Endodermal cell (in vitro differentiated cells): ENCODE measurements at places on chromosomes 6 and 20. TPM values are rescaled to one million over a fixed set of nuclear protein-coding genes. Genes with fewer than 3 reads are reported as not detected.

GRCh38 chr6:48067886-48068277, 43.1 kb downstream of the PTCHD4 start:
- H3K36me3 ChIP-seq = no peaks in the 10 kb centered on the region
- no peak for DNase-seq
- H3K4me3 ChIP-seq = no peak overlapping the region
- no peak overlapping the region for H3K27ac ChIP-seq
- H3K4me1 ChIP-seq = no peaks in the 10 kb centered on the region
- H3K27me3 ChIP-seq = peaks cover 46% of the 10 kb centered on the region

DNA sequence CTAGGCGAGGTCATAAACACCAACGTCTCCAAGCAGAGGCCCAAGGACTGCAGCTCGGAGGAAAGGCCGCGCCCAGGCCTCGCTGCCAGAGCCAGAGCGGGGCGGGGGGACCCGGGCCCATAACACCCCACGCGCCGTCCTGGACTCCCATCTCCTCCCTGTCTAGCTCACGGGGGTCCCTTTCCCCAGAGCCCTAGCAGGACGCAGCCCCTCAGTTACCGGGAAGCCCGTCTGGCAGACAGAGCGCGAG, 44.9 kb downstream of the MDFI start:
- no peaks in the 10 kb centered on the region for H3K36me3 ChIP-seq
- no peak overlapping the region for H3K27ac ChIP-seq
- no peak for DNase-seq
- no peaks in the 10 kb centered on the region for H3K27me3 ChIP-seq
- H3K4me1 ChIP-seq = no peaks in the 10 kb centered on the region

GRCh38 chr20:24948939-24949679, at the start of gene CST7:
Gene CST7 (plus strand): TSS chr20:24949269. CDS start chr20:24949506, 237 bp downstream.
- no peak within 1 kb of the TSS for H3K27ac ChIP-seq
- H3K36me3 ChIP-seq = no peaks in the 10 kb centered on the region
- H3K4me3 ChIP-seq = no peak within 1 kb of the TSS

DNA sequence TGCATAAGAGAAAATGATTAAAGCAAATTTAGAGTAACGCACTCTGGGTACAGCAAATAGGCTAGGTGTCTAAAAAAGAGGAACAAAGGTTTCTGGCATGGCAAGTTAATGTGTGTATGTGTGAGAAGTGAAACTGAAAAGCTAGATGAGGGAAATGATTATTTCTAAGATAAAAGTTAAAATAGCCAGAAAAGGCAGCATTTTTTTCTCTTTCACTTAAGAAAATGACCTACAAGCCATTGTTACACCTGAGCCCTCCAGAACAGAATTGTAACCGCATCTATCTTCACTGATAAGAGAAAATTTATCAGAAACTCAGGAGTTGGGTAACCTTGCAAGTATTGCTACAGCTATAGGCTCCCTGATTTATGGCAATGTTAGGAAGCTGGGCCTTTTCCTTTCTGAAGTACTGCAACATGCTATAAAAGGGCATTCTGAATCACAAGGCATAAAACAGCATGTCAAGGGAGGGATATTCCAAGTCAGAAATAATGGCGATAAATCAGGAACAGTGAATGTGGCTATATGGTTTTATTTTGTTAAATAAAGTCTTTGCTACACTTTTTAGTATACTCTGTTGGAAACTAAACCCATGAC, 395.3 kb downstream of the TBC1D32 start:
- H3K4me3 ChIP-seq = no peak overlapping the region
- no peaks in the 10 kb centered on the region for H3K27me3 ChIP-seq
- H3K27ac ChIP-seq = no peak overlapping the region
- no peak for DNase-seq
- H3K4me1 ChIP-seq = peaks cover 6% of the 10 kb centered on the region
- no peaks in the 10 kb centered on the region for H3K36me3 ChIP-seq

GRCh38 chr6:112086744-112087135, 542 bp downstream of the TUBE1 start:
- H3K27ac ChIP-seq = peak overlapping the region; percentile 59
- peaks cover 13% of the 10 kb centered on the region for H3K27me3 ChIP-seq
- H3K4me3 ChIP-seq = peak overlapping the region; percentile 94
- DNase-seq = no peak

- peak within 1 kb of the TSS; percentile 78 for H3K4me3 ChIP-seq
- H3K4me1 ChIP-seq = no peaks in the 10 kb centered on the region
- peaks cover 100% of the 10 kb centered on the region for H3K27me3 ChIP-seq
- peak; percentile 98 for DNase-seq
- H3K36me3 ChIP-seq = no peaks in the 10 kb centered on the region
Observed at GRCh38 chr6:100464903-100465700, at the start of gene SIM1. Gene SIM1 (minus strand): TSS chr6:100464921. CDS start chr6:100463468, 1,453 bp downstream.

- no peak overlapping the region for H3K4me3 ChIP-seq
- no peaks in the 10 kb centered on the region for H3K36me3 ChIP-seq
- no peaks in the 10 kb centered on the region for H3K4me1 ChIP-seq
- H3K27ac ChIP-seq = no peak overlapping the region
- H3K27me3 ChIP-seq = no peaks in the 10 kb centered on the region
Observed at GRCh38 chr6:137272403-137272802, 53.2 kb upstream of the IFNGR1 start.

DNA sequence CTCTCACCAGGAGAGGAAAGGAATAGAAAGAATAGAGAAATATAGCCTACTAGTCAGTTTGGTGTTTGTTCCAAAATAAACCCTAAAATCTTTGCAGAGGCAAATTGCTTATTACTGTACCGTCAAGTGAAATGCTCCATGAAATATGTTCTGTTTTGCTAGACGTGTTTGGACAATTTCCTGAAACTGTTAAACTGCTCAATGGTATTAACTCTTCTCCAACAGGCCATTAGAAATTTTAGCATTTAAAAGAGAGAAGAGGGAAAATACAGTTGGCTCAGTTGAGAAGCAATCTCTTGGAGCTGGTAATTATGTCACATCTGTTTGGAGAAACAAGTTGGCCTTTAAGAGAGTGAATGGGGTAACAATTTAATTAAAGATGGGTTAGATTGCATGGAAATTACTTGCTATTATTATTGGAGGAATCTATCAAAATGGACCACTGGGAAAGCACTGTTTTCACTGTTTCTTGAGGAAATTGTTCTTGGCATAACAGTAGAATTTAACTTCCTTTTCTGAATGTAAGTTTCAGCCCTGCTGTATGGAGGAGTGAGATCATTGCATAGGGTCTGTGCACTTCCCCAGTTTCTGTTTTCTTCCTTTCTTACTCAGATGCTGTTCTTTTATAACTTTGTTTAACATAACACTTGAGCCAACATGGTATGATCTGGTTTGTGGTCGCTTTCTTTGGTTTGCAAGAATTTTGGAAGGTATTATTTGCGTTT, 373.6 kb downstream of the PLCB1 start:
- H3K4me1 ChIP-seq = no peaks in the 10 kb centered on the region
- no peaks in the 10 kb centered on the region for H3K27me3 ChIP-seq
- no peak for DNase-seq
- H3K36me3 ChIP-seq = no peaks in the 10 kb centered on the region
- H3K4me3 ChIP-seq = no peak overlapping the region
- no peak overlapping the region for H3K27ac ChIP-seq

- H3K4me3 ChIP-seq = no peak overlapping the region
- H3K36me3 ChIP-seq = no peaks in the 10 kb centered on the region
- no peak for DNase-seq
- no peak overlapping the region for H3K27ac ChIP-seq
Observed at GRCh38 chr6:116078945-116079344, 18.3 kb upstream of the FRK start.

GRCh38 chr6:47262231-47262630, 47.5 kb downstream of the TNFRSF21 start:
- H3K27ac ChIP-seq = no peak overlapping the region
- H3K27me3 ChIP-seq = no peaks in the 10 kb centered on the region
- no peak for DNase-seq
- H3K4me3 ChIP-seq = no peak overlapping the region

DNA sequence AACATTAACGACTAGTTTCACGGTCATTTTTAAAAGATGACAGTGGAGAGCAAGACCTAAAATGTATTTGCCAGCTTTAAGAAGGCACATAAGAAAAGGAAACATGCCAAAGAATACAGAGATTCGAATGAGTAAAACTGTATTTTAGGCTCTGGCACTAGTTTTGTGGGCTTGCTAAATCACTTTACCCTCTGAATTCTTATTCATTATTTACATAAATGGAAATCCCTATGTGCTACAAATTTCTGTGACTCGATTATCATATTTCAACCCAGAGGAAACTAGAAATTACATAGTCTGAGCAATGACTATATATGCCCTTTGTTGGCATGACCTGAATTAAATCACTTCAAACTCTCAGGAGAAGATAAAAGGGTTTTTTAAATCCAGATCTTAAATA, 441.7 kb upstream of the RNF217 start:
- no peaks in the 10 kb centered on the region for H3K36me3 ChIP-seq
- DNase-seq = no peak
- no peak overlapping the region for H3K27ac ChIP-seq
- H3K4me1 ChIP-seq = no peaks in the 10 kb centered on the region

GRCh38 chr6:117275711-117276110, 10.4 kb downstream of the VGLL2 start:
- H3K27ac ChIP-seq = no peak overlapping the region
- no peak for DNase-seq
- peaks cover 64% of the 10 kb centered on the region for H3K27me3 ChIP-seq
- no peaks in the 10 kb centered on the region for H3K36me3 ChIP-seq
- no peak overlapping the region for H3K4me3 ChIP-seq

GRCh38 chr6:150830439-150831165, 34.9 kb upstream of the MTHFD1L start:
- H3K4me3 ChIP-seq = no peak overlapping the region
- no peaks in the 10 kb centered on the region for H3K4me1 ChIP-seq
- no peak overlapping the region for H3K27ac ChIP-seq
- DNase-seq = no peak
- no peaks in the 10 kb centered on the region for H3K36me3 ChIP-seq

GRCh38 chr6:23173234-23173633, 603.9 kb downstream of the HDGFL1 start:
- H3K4me1 ChIP-seq = no peaks in the 10 kb centered on the region
- H3K36me3 ChIP-seq = no peaks in the 10 kb centered on the region
- H3K27me3 ChIP-seq = no peaks in the 10 kb centered on the region

- H3K36me3 ChIP-seq = no peaks in the 10 kb centered on the region
- no peak for DNase-seq
- H3K4me3 ChIP-seq = no peak overlapping the region
Observed at GRCh38 chr6:93678841-93679454, 259.6 kb upstream of the EPHA7 start.

- H3K4me3 ChIP-seq = no peak overlapping the region
- DNase-seq = no peak
- H3K27ac ChIP-seq = no peak overlapping the region
- no peaks in the 10 kb centered on the region for H3K27me3 ChIP-seq
- H3K4me1 ChIP-seq = no peaks in the 10 kb centered on the region
Observed at GRCh38 chr6:37801605-37801940, 18.0 kb upstream of the ZFAND3 start.

DNA sequence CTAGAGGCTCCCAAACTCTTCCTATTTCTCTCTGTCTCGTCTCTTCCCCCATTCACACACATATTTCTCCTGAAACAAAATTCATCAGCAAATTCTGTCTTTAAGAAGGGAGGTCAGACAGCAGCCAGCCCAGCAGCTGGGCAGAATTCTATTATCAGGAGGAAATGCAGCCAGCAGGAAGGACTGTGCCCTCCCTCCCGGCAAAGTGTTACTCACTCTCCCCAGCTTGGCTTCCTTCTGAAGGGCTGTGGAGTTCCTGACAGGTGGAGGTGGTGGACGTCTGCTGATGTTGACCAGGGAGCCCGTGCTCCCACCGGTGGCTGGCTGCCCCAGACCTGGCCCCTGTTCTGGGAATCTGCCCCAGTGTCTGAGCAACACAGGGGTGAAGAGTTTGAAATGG, 37.3 kb downstream of the KCNB1 start:
- no peak overlapping the region for H3K27ac ChIP-seq
- no peaks in the 10 kb centered on the region for H3K36me3 ChIP-seq
- H3K4me3 ChIP-seq = no peak overlapping the region
- DNase-seq = peak; percentile 68
- H3K4me1 ChIP-seq = peaks cover 15% of the 10 kb centered on the region

DNA sequence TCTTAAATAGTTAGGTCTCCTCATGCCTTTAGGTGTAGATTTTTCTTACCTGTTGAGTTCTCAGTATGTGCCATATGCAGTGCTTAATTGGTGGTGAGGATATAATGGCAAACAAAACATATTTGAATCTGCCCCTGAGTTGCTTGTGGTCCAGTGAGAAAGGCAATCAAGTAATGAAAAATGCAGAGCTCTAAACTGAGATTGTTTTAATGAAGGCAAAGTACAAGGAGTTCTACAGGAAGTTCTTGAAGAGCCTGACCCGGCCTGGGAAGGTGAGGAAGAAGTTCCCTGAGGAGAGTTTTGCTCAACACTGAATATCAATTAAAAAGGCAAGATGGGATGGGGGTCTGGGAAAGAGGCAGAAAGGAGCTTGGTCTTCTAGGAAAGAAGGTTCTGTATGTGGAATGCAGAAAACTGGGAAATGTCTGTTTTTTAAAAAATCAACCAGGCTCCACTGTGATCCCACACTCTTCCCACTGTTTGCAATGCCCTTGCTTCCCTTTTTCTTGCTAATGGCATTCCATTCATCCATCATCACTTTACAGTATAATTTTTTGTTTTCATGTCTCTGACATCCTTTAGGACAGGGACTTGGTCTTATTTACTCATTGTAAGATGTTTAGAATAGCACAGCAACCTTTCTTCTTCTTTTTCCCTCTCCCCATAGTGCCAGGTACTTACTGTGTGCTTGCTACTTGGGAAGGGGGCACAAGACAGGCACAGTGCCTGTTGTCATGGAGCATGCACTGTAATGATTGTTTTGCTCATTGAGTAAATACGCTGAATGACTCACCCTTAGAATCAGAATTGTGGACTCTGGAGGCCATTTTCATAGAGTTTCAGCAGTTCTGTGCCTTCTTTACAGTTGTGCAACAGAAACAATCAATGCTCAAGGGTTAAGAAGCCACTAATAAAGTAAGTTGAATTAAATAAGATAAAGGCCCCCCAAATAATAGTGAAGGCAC, 64.3 kb downstream of the ANKS1A start:
- H3K4me3 ChIP-seq = no peak overlapping the region
- no peaks in the 10 kb centered on the region for H3K36me3 ChIP-seq
- no peak for DNase-seq
- H3K4me1 ChIP-seq = no peaks in the 10 kb centered on the region
- H3K27ac ChIP-seq = no peak overlapping the region
- H3K27me3 ChIP-seq = no peaks in the 10 kb centered on the region

- no peak overlapping the region for H3K27ac ChIP-seq
- H3K27me3 ChIP-seq = peaks cover 7% of the 10 kb centered on the region
- peaks cover 16% of the 10 kb centered on the region for H3K4me1 ChIP-seq
Observed at GRCh38 chr6:91083211-91083610, 496.3 kb upstream of the MAP3K7 start.

RNF146 gene
- total RNA-seq = 31.3 to 44.6 TPM (median 43.6 TPM) in 3 replicates

KCNQ5 gene
- total RNA-seq = 2.4 and 2.6 TPM in 2 replicates

KCNK16 gene
- not detected in 2 replicates for total RNA-seq

BMP7 gene
- 43.1 and 49.6 TPM in 2 replicates for total RNA-seq

TREM2 gene
- total RNA-seq = not detected in 3 replicates

ADGRB3 gene
- total RNA-seq = 0.32 and 0.33 TPM in 2 replicates

GABRR1 gene
- total RNA-seq = 0.46 and 0.47 TPM in 2 replicates

OR2B3 gene
- not detected in 3 replicates for total RNA-seq

TM9SF4 gene
- total RNA-seq = 79.0 and 84.8 TPM in 2 replicates

ZKSCAN3 gene
- 8.9 and 10.1 TPM in 2 replicates for total RNA-seq
